RWPE2 (cell line): ENCODE measurements at places on chromosomes 6 and 20.

DNA sequence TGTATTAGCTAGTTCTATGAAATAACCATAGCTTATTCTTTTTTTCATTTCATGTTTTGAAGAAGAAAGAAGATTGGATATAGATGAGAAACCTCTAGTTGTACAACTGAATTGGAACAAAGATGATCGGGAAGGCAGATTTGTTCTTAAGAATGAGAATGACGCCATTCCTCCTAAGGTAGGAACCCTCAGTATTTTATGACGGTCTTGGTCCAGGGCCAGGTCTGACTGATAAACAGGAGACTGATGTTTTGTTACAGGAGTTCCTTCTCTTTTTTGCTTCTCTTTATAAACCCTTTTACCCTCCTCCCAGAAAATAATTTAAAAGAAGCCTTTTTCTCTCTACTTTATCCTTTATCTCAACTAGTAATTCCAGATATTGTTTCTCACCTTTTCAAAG lies 43.6 kb downstream of the AFDN start:
- no peak for DNase-seq

DNA sequence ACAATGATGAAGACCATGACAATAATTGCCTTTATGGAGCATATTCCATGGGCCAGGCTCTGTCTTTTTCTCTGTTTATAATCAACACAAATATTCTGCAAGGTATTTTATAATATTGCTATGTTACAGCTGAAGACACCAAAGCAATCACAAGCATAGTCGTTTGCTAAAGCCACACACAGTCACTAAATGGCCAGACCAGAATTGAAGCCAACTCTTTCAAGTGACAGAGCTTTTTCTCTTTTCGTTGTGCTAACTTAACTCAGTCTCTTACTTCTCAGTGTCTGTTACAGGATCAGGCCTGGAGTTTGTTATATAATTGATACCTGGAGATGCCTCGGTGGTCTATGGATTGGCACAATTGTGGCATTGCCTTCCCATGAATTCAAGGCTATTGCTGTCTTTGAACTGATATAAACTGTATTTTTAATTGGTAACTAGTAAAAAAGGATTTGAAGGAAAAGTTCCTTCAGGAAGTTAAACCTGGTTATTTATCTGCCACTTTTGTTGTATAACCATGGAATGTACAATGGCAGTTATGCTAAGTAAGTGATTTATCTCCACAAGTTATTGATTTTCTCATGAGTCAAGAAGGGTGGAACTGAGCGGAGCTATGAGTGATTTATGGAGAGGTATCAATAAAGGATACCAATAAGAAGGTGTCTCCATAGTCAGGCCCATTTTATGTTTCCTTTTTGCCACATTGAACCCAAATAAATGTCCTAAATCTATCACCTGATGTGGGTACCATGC lies 67.6 kb downstream of the PFDN4 start:
- no peak for DNase-seq

GRCh38 chr6:112086744-112087135 lies 542 bp downstream of the TUBE1 start:
- DNase-seq, result no peak

GRCh38 chr6:72704979-72705378 lies 83.1 kb downstream of the KCNQ5 start:
- DNase-seq, result no peak

- DNase-seq, result no peak
Observed at GRCh38 chr6:137623293-137623692, 129.1 kb upstream of the OLIG3 start.

GRCh38 chr6:125784365-125784764 lies 6.4 kb upstream of the NCOA7 start:
- DNase-seq, result no peak

- DNase-seq, result no peak
Observed at GRCh38 chr6:130968476-130968875, 94.6 kb downstream of the EPB41L2 start.
